B cell (primary cell): ENCODE measurements at places on chromosomes 16 and 17. TPM values are rescaled to one million over a fixed set of nuclear protein-coding genes. Genes with fewer than 3 reads are reported as not detected.

- H3K27me3 ChIP-seq = no peaks in the 10 kb centered on the region
- no peaks in the 10 kb centered on the region for H3K36me3 ChIP-seq
- no peaks in the 10 kb centered on the region for H3K4me1 ChIP-seq
- H3K27ac ChIP-seq = no peak overlapping the region
- no peak overlapping the region for H3K4me3 ChIP-seq
- DNase-seq = no peak
These were observed 13.3 kb downstream of the MIEN1 start for GRCh38 chr17:39716879-39717536.

Gene UTS2R
- polyA plus RNA-seq = 0.86 and 0.88 TPM in 2 replicates

DNA sequence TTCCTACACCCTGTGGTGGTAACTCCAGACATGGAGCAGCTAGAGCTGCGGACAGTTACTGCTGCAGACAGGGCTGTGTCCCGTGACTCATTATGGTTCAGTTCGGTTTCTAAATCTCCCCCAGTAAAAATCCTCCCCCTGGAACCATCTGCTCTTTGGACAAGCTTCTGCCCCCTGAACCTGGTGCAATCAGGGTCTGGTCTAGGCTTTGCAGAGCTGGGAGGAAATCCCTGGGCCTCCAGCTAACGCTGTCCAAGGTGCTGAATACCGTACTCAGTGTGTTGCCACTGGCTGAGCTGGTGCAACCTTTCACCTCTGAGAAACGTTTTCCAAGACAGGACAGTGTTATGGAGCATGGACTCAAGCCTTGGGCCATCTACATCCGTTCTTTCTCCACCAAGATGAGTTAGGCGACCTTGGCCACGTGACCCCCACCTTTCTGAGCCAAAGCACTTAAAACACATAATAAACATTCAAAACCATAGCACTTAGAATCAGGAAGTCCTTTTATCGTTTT lies 142.0 kb downstream of the CPPED1 start:
- DNase-seq = no peak
- H3K27me3 ChIP-seq = no peaks in the 10 kb centered on the region
- H3K4me3 ChIP-seq = no peak overlapping the region
- H3K36me3 ChIP-seq = peaks cover 2% of the 10 kb centered on the region
- H3K27ac ChIP-seq = no peak overlapping the region
- no peaks in the 10 kb centered on the region for H3K4me1 ChIP-seq

GRCh38 chr17:4678448-4679026 lies 25.4 kb downstream of the PELP1 start:
- no peaks in the 10 kb centered on the region for H3K27me3 ChIP-seq
- no peaks in the 10 kb centered on the region for H3K36me3 ChIP-seq
- no peak overlapping the region for H3K27ac ChIP-seq
- no peak overlapping the region for H3K4me3 ChIP-seq
- H3K4me1 ChIP-seq = no peaks in the 10 kb centered on the region
- no peak for DNase-seq

Gene SEPTIN1
- 270 and 302 TPM in 2 replicates for polyA plus RNA-seq

DNA sequence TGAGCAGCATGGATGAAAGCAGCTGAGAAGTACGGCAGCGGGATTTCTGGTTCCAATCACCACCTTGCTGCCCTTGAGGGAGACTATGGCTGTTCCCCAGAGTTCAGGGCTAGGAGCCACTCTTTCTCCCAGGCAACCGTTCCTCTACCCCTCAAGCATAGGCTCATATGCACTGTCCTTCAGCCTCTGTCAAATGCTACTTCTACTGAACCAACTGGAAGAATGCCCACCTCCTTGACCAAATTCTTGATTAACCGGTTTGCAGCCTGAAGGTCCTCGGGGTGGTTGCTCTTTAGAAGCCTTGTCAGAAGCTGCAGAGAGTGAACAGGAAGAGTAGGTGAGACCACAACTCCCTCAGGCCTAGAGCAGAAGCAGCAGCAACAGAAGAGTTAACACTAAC lies 23.8 kb downstream of the GGA2 start:
- H3K4me1 ChIP-seq = no peaks in the 10 kb centered on the region
- H3K36me3 ChIP-seq = peaks cover 94% of the 10 kb centered on the region
- no peak overlapping the region for H3K4me3 ChIP-seq
- no peaks in the 10 kb centered on the region for H3K27me3 ChIP-seq

- DNase-seq = no peak
- H3K4me1 ChIP-seq = no peaks in the 10 kb centered on the region
- H3K27ac ChIP-seq = no peak overlapping the region
These were observed 13.5 kb upstream of the SMIM5 start for GRCh38 chr17:75619506-75620431.
